ENCODE measurements at places on chromosomes 16 and 17. TPM values are rescaled to one million over a fixed set of nuclear protein-coding genes. Genes with fewer than 3 reads are reported as not detected.

Gene FZD2
- 8.4 TPM for total RNA-seq

Gene SLC38A8
- total RNA-seq, result 0.21 TPM

DNA sequence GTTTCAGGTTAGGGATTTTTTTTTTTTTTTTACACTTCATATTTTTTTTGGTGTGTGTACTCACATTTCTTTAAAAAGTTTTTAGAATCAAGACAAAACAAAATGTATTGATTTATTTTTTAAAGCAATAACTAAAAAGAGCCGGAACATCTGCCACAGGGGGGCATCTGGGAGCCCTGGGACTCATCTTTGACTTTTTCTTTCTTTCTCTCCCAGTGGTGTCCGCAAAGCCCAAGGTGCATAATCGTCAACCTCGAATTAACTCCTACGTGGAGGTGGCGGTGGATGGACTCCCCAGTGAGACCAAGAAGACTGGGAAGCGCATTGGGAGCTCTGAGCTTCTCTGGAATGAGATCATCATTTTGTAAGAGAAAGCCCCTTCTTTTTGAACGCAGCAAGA is 36.3 kb downstream of the WWP2 start:
- DNase-seq, result no peak

GRCh38 chr17:20173091-20173490 is 163.9 kb downstream of the SPECC1 start:
- DNase-seq, result no peak

- no peak for DNase-seq
These were observed 75.5 kb downstream of the SOCS1 start for GRCh38 chr16:11180489-11180888.

DNA sequence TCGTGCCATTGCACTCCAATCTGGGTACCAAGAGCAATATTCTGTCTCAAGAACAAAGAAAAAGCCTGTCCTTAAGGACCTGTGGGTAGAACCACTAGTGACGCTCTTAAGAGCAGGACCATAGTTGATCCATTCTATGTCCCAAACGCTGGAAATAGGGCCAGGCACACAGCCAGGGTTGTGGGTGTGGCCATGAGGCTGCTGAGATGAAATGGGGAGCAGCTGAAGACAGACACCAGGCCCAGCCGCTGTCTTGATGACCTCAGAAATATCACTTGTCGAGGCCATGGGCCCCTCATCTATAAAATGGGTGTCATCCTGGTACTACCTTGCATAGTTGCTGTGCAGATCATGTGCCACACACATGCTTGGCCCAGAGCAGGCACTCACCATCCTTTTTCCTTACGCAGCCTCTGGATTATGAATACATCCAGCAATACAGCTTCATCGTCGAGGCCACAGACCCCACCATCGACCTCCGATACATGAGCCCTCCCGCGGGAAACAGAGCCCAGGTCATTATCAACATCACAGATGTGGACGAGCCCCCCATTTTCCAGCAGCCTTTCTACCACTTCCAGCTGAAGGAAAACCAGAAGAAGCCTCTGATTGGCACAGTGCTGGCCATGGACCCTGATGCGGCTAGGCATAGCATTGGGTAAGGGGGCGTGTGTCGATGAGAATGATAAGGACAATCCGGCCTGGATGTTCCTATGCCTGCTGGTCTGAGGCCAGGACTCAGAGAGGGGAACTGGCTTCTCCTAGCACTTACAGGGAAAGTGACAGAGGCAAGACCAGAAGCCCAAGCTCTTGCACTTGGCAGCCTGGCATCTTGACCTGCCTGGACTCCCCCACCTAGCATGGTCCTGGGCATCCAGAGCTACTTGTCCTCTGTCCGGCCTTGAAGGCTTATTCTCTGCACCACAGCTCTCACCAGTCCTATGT is 25.5 kb downstream of the CDH5 start:
- no peak for DNase-seq

Data from right cardiac atrium (tissue), 5 donors.